ENCODE measurements at places on chromosomes 6 and 20.

DNA sequence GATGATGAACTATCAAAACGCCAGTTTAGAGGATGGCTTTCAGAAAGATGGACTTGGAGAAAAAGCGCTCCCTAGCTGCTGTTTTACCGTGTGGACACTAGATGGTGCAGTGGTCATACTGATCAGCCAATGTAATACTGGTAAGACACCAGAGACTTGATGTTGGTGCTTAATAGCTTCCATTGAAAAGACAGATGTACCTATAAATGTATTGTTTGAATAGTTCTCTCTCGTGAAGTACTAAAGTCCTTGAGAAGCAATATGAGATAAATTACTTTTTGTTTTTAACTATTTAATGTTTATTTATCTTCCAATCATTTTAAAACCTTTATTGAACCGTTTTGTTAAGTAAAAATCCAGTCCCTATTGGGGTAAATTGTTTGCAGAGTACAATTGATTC is 63.9 kb upstream of the FUCA2 start:
- peak; percentile 76 for DNase-seq

GRCh38 chr6:56988145-56988544 is 33.2 kb downstream of the BEND6 start:
- no peak for DNase-seq

- DNase-seq, result no peak
Observed at GRCh38 chr6:138544501-138544900, 45.2 kb upstream of the NHSL1 start.

- DNase-seq, result no peak
Observed at GRCh38 chr6:72238021-72238420, 351.7 kb downstream of the RIMS1 start.

GRCh38 chr6:138146544-138146943 is 15.2 kb upstream of the ARFGEF3 start:
- DNase-seq, result no peak

DNA sequence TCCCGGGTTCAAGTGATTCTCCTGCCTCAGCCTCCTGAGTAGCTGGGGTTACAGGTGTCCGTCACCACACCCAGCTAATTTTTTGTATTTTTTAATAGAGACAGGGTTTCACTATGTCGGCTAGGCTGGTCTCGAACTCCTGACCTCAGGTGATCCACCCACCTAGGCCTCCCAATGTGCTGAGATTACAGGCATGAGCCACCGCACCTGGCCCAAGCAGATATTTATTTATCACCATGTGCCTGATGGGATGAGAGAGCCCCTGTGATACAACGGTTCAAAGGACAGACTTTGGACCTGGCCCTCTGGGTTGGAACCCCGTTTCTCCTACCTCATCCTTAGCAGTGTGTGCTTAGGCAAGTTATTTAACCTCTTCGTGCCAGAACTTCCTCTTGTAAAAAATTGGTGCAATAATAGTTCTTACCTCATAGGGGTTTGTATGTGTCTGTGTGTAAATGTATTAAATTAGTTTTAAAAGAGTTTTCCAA is 19.2 kb upstream of the STK38 start:
- no peak for DNase-seq

GRCh38 chr6:40139447-40139846 is 205.2 kb upstream of the MOCS1 start:
- DNase-seq, result no peak

GRCh38 chr20:35893942-35894341 is 60.4 kb downstream of the SCAND1 start:
- no peak for DNase-seq

DNA sequence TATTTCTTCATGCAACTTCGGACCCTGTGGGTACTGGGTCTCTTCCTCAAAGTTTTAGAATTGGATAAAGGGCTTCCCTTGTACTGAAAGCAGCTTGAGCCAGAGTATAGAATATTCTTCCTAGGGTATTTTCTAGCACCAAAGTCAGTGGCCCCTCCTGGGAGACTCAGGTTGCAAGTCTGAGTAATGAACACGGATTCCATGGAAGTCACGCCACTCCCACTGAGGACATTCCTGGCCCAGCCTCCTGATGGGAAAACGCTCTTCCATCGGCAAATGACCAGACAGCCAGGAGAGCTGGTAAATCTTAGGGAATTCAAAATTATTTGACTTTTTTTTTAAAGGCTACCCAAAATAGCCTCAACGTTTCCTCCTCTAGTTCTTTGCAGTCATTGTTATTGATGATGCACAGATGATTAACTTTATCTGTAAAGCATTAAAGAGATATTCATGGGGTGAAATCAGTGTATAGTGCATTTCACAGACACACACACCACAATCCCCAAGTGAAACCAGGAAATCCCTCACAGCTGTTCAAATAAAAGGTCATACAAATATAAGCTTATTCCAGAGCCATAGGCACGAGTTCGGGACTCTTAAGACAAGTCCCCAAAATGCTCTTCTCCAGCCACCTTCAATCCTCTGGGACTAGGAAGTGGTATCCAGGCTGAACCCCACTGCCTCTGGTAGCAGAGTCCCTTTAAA is 248.8 kb downstream of the SOD2 start:
- no peak for DNase-seq

GRCh38 chr6:121579478-121579877 is 144.0 kb downstream of the GJA1 start:
- no peak for DNase-seq

- DNase-seq, result no peak
Observed at GRCh38 chr6:116881236-116881635, 4.2 kb downstream of the RFX6 start.

GRCh38 chr6:38387461-38387860 is 252.3 kb downstream of the BTBD9 start:
- no peak for DNase-seq

- DNase-seq, result no peak
Observed at GRCh38 chr6:18904681-18905080, 517.5 kb downstream of the RNF144B start.

- DNase-seq, result no peak
Observed at GRCh38 chr6:53192682-53193188, 44.1 kb upstream of the GCM1 start.

DNA sequence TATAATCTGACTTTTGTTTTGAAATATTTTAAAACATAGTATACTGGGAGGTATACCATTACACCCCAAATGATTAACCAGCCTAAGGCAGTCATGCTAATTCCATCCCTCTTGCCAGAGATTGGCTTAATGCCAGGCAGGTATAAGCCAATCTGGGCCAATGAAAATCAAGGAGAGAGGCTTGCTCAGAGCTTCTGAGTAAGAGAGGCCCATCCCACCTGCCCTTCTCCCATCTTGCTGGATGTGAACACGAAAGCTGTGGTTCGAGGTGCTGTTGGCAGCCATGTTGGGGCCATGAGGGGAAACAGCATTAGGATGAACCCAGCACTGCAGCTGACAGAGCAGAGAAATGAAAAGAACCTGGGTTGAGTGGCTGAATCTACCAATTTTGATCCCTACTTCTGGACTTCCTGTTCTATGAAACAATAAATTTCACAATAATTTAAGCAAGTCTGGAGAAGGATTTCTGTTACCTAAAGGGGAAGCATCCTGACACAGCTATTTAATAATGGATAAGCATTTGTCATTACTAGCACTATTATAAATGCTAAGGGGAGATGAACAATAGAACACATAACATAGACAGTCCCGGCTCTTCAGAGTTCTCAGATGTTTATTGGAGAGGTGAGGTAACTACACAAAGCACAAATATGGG is 152.3 kb downstream of the CDC5L start:
- no peak for DNase-seq

GRCh38 chr6:35603326-35604202 is 85.2 kb downstream of the FKBP5 start:
- no peak for DNase-seq

DNA sequence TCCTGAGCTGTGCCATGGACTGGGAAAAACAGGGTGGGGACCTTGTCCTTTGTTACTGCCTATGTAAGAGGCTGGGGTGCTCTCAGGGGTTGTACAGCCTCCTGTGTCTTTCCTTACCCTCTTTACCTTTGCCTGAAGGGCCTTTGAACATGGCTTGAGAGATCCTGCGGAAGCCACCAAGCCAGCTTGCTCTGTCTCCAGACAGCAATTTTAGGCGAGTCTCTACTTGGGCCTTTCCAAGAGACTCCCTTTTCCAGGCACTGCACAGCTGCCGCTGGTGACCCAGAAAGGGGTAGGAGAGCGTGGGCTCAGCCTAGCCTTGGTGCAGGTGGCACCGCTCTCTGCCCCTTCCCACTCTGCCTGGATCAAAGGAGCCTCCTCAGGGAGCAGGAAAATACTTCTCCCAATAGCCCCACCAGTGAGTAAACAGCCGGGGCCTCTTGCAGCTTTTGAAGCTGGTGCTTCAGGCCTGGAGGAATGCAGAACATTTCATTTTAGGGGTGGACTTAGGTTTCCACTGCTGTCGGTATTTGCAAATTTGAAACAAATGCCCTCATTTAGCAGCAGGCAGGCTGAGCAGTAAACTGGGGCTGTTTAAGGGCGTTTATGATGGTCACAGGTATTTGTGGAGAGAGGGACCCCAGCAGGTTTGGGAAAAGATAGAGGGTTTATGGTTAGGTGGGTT is 13.9 kb downstream of the PTK7 start:
- no peak for DNase-seq

DNA sequence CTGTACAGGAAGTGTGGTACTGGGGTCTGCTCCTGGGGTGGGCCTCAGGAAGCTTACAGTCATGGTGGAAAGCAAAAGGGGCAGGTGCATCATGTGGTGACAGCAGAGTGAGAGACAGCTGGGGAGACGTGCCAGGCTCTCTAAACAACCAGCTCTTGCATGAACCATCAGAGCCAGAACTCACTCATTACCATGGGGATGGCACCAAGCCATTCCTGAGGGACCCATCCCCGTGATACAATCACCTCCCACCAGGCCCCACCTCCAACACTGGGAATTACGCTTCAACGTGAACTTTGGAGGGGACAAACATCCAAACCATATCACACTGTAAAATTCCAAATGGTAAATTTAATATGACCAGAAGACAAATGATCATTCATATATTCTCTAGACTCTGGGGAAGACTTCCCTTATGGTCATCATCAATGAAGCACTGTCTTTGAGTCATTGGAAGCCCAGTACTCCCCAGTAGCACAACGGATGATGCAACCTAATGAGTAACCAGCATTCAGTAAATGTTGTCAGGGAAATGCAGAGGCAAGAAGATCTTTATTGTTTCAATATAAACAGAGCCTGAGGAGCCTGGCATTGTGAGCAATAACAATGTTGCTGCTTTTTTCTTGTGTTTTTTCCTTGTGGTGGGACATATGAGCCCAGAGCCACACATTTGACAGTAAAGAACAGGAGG is 48.2 kb upstream of the RALY start:
- DNase-seq, result peak; percentile 66

DNA sequence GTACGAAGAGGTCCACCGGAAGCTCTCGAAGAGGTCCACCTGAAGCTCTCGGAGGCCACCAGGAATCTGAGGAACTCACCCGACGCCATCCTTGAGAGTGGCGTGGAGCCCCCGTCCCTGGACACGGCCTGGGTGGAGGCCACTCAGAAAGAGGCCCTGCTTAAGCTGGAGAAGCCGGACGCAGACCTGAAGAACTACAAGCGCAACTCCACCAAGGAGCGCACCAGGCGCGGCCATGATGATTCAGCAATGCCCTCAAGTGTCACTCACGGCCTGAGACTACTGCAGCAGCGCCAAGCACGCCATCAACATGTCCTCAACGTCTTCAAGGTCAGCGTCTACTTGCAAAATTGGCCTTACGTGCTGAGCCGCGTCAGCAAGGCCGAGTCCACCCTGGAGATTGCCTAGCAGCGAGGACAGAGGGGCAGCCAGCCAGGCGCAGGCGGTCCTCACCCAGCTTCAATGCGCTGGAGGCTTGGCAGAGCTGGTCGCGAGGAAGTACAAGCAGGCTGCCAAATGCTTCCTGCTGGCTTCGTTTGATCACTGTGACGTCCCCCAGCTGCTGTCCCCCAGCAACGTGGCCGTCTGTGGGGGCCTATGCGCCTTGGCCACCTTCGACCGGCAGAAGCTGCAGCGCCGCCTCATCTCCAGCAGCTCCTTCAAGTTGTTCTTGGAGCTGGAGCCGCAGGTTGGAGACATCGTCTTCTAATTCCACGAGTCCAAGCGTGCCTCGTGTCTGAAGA is 7.7 kb upstream of the GJA10 start:
- DNase-seq, result no peak

GRCh38 chr20:44660581-44660980 is 9.1 kb upstream of the ADA start:
- no peak for DNase-seq

DNA sequence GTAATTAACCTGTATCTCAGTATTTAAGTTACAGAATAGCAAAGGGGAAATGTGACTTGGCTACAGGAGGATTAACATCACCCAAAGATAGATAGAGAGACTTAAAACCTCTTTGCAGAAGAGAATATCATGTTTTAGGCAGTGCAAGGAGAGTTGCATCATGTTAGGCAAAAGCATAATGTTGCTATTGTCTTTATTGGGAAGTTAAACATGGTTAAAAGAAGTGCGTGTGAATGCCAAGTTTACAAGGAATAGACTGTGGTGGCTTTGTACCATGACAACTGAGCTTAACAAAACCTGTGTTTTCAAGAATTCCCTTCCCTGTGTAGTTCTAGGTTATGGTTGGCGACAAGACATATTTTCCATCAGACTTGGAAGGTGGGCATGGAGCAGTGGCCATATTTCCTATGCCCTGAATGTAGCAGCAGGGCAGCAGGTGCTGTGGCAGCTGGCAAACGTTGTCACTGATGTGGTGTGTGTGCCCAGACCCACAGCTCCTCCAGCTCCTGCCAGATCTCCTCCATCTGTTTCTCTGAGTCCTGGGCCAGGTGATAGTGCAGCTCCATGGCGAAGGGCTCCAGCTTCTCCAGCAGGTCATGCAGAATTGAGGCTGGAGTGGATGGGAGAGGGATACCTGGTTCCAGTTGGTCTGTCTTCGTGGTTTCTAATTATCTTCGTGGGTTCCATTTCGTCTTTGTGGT is 163.3 kb downstream of the QRSL1 start:
- no peak for DNase-seq

GRCh38 chr20:32960849-32961731 is 43.1 kb downstream of the SUN5 start:
- no peak for DNase-seq

GRCh38 chr6:132128424-132128823 is 177.3 kb upstream of the CCN2 start:
- no peak for DNase-seq

GRCh38 chr20:8867038-8867740 is 201.7 kb upstream of the PLCB4 start:
- no peak for DNase-seq

GRCh38 chr6:11083491-11083890 is 10.1 kb upstream of the SMIM13 start:
- DNase-seq, result no peak

- peak; percentile 83 for DNase-seq
Observed at GRCh38 chr6:31815025-31815838, at the start of the genes HSPA1A and HSPA1L. Gene HSPA1A (plus strand): TSS chr6:31815543. CDS start chr6:31815757, 214 bp downstream. Gene HSPA1L (minus strand): TSS chr6:31815283. CDS start chr6:31811972, 3,311 bp downstream.

Data from AG09309 (cell line).